ENCODE measurements at places on chromosomes 1 and 21. TPM values are rescaled to one million over a fixed set of nuclear protein-coding genes. Genes with fewer than 3 reads are reported as not detected.

- no peak for DNase-seq
Measured at GRCh38 chr1:8027748-8028570, 1.9 kb upstream of the ERRFI1 start.

DNA sequence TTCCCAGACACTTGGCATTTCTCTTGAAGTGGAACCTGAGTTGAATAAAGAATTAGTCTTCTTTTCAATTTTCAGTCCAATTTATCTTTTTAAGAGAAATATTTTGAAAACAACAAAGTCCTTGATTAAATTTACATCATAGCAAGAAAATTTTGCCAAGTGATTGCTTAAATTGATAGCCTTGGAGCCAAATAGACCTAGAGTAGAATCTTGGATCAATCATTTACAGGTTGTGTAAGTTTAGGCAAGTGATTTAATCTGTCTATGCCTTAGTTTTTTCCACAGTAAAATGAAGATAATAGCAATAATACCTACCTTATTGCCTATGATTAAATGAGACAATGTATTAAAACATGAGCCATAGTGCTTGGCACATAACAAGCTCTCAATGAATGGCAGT, 113.9 kb downstream of the LHX9 start:
- DNase-seq: no peak

DNA sequence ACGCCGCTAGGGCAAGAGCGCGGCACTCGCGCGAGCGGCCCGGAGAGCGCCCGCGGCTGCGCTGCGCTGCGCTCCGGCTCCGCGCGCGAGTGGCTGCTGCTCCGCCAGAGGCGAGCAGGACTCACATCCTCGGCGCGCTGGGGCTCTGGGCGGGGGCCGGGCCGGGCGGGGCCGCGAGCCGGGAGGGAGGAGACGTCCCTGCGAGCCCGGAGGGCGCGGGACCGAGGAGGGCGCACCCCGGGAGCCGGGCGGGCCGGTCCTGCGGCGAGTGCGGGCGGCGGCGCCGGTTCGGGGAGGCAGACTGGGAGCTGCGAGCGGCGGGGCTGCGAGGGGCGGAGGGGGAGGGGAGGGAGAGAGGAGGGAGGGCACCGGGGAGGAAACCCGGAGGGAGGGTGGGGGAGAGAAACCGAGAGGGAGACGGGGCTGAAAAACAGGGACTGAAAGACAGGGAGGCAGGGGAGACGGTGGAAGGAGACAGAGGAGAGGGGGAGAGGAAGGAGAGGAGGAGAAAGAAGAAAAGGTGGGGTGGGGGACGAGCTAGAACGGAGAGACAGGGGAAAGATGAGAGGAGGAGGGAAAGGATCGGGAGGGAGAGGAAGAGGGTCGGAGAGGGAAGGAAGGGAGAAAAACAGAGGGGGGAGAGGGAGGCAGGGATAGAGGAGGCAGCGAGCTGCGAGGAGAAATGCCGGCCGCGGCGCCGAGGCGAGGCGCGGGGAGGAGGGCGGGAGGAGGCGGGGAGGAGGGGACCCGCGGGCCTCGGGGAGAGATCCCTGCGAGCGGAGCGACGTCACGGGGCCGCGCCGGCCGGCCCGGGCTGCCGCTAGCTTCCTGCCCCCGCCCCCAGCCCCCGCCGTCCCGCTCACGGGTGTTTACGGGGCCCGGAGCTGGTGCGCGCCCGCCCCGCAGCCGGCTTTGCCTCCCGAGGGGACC, at the start of gene CAMK2N1:
Gene CAMK2N1, minus strand, starts transcription at position 684 of the 930 bp plus-strand sequence. CDS start 831 bp downstream, outside the sequence.
- peak; percentile 60 for DNase-seq

DNA sequence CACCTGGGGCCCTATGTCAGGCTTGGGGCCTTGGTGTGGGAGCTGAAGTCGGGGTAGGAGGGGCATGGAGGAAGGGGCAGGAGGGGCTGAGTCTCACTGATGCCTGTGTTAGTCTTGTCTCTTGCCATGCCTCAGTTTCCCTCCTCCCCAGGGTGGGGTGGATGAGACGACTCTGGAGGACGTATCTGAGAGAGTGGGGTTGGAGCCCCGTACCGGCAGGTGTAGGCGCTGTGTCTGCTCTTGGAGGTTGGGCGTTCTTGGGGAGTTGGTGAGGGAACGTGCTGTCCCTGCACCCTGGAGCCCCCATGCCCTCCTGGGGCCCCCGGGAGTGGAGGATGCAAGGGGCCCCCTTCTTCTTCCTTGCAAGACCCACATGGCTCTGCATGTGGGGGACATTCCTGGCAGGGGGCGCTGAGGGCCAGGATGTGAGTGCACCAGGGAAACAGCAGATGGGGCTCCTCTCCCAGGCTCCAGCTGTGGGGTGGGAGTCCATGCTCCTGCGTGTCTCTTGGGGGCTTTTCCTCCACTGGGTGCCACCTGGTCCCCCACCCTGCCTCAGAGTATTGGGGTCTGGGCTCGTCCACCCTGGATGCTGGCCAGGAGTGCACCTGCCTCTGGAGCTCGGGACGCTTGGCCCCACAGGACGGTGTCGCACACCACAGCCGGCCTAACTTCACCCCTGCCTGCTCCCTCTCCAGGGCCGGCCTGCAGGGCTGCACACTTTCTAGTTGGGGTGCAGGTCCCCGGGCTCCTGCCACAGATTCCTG, 1.4 kb upstream of the TNFRSF14 start:
- DNase-seq: no peak

- no peak for DNase-seq
Measured at GRCh38 chr1:96698342-96698983, 23.1 kb upstream of the PTBP2 start.

- no peak for DNase-seq
Measured at GRCh38 chr1:76254104-76255030, 179.8 kb downstream of the ST6GALNAC3 start.

DNA sequence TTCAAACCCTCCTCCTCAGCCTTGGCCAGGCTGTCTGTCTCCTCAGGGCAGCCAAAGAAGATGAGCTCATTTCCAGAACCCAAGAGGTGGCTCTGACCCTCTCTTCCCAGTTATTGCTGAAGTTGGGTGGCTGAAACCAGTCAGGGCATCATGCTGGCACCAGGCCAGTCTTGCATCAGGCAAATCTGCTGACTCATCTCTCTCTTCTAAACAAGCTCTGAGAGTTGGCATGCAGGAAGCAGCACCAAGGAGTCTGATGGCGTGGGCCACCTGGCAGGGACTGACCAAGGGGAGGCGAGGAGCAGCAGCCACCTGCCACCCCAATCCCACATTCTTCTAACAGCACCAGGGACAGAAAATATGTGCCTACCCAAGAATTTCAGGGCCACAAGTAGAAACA, 104.8 kb upstream of the ATP1A1 start:
- no peak for DNase-seq

- DNase-seq: no peak
Measured at GRCh38 chr1:116489231-116489697, 81.6 kb downstream of the CD58 start.

DNA sequence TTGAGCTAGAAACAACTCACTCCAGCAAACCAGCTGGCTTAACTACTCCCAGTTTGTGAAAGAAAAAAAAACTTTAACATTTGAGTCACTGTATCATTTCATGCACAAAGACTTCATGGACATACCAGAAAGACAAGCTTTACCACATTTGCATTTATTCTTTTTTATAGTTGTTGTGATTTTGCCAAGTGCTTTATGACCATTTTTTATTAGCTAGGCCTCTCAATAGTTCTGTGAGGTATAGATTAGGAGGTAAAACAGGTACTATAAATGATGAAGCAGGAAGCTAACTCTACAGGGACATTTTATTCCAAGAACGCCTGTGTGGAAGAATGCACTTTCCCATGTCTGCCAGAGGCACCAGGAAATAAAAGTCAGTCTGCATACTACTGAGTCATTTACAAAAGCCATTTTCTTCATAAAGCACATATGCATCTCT, 8.2 kb upstream of the DENND1B start:
- no peak for DNase-seq

GRCh38 chr21:25467896-25468295, 139.4 kb downstream of the MRPL39 start:
- DNase-seq: no peak

DNA sequence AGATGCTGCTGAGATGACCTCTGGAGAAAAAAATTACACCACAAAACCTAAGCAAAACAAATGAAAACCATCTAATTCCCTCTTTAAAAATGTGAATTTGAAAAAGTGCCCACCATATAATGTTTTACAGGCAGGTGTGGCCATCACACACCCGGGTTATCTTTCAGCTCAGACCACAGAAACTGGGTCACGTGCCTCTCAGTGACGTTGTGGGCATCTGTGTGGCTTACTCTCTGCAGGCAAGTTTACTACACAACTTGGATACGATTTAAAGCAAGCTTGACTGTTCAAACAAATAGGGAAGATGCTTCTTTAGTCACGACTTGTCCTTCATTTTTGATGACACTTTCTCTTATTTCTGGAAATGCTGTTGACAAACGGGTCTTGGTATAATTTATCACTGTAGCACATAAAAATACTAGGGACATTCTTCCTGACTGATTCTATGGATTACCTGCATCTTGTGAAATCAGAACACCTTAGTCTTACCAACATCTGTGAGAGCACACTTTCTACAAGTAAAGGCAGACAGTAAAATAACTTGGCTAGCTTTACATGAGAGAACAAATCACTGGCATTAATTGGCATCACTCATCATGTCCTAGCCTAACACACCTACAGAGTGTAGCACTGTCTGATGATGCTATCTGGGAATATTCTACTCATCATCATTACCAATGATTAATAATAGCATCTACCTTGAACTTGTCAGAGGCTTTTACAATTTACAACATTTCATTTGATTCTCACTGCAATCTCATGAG, 89.3 kb upstream of the EDEM3 start:
- no peak for DNase-seq

GRCh38 chr1:247291161-247291560, 35.3 kb downstream of the VN1R5 start:
- DNase-seq: no peak

- DNase-seq: no peak
Measured at GRCh38 chr1:203544978-203545816, 51.2 kb downstream of the OPTC start.

The FCRL1 gene
- polyA plus RNA-seq: 0.05 TPM

The A3GALT2 gene
- polyA plus RNA-seq: not detected

The TTC22 gene
- polyA plus RNA-seq: 7.3 TPM

The CLDN14 gene
- polyA plus RNA-seq: 1.6 TPM

The NBPF6 gene
- polyA plus RNA-seq: not detected

The KCNQ4 gene
- polyA plus RNA-seq: 2.0 TPM

The AK5 gene
- 4.6 TPM for polyA plus RNA-seq
